ENCODE measurements at places on chromosomes 4 and X.

DNA sequence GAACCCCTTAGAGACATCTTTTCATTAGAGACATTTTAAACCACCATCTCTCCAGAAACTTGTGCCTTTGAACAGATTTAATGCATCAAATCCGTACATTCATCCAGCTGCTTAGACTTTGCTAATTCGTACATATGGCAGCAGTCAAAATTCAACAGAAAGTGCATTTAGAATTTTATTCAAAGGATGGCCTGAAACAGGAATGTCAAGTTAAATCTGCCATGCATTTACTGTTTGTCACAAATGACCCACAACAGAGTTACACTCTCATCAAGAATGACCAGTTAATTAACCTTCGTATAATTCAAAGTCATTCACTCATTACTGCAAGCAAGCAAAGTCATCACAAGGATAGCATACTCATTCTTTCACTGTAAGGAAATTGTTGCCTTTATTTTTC is 284.3 kb downstream of the SLC7A11 start:
- no peak for DNase-seq

DNA sequence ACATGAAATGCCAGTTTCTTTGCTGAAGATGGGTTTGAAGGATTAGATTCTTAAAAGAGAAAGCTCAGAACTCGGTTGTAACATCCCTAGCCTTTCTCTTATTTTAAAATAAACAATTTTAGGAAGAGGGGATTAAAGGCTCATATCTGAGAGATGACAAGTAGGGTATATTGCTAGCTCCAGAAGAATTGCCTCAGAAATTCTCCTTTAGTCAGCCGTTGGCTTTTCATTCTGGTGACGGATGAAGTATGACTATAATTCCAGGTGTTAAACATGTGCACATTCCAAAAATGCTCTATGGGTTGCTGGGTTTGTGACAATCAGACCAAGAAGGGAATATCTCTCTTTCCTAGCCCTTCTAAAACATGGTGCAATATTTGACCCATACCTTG is 17.8 kb downstream of the DKK2 start:
- no peak for DNase-seq

DNA sequence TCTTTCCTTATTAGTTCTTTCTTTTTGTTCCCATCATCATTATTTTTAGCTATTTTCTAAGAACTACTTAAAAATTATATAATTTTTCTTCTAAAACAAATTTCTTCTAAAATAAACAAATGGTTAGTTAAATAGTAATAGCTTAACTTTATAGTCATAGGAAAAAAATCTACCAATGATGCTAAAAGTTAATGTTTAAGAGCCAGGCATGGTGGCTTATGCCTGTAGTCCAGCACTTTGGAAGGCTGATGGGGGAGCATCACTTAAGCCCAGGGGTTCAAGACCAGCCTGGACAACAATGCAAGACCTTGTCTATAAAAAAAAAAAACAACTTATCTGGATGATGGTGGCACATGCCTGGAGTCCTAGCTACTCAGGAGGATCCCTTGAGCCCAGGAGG is 127.1 kb upstream of the ANXA3 start:
- DNase-seq: no peak

GRCh38 chrX:4240541-4241194 is 527.2 kb upstream of the PRKX start:
- DNase-seq: peak; percentile 6

GRCh38 chr4:3771164-3771809 is 5.1 kb downstream of the ADRA2C start:
- DNase-seq: no peak

GRCh38 chr4:112031712-112032328 is 113.4 kb upstream of the FAM241A start:
- DNase-seq: peak; percentile 52

DNA sequence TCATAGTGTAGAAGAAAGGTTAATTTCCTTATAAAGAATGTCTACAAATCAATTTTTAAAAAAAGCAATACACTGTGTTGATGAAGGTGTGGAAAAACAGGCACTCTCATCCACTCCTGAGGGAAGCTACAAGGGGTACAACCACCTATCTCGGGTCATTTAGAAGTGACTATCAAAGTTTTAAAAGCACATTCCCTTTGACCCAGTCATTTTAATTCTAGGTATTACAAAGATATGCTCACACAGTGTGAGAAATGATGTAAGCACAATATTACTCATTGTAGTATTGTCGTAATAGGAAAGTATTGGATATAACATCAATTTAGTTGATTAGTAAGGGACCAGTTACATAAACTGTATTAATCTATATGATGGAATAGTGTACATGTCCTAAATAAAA is 7.4 kb upstream of the HCCS start:
- no peak for DNase-seq

- DNase-seq: no peak
These were observed 98.1 kb upstream of the EGFL6 start for GRCh38 chrX:13471269-13471668.

GRCh38 chrX:16552546-16552945 is 97.4 kb upstream of the S100G start:
- no peak for DNase-seq

DNA sequence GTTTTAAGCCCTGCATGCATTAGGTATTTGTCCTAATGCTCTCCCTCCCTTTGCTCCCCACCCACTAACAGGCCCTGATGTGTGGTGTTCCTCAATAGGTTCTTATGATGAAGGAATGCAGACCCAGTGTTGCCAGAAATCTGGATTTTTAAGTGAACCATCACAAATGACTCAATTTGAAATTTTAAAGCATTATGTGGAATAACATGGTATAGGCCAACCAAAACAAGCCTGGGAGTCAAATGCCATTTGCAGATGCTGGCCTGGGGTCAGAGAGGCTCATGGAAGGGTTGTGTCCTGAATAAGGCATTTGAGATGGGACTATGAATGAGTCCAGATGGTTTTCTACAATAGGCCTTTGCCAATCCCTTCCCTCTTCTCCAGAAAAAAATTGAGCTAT is 179.6 kb downstream of the SHROOM3 start:
- DNase-seq: no peak

DNA sequence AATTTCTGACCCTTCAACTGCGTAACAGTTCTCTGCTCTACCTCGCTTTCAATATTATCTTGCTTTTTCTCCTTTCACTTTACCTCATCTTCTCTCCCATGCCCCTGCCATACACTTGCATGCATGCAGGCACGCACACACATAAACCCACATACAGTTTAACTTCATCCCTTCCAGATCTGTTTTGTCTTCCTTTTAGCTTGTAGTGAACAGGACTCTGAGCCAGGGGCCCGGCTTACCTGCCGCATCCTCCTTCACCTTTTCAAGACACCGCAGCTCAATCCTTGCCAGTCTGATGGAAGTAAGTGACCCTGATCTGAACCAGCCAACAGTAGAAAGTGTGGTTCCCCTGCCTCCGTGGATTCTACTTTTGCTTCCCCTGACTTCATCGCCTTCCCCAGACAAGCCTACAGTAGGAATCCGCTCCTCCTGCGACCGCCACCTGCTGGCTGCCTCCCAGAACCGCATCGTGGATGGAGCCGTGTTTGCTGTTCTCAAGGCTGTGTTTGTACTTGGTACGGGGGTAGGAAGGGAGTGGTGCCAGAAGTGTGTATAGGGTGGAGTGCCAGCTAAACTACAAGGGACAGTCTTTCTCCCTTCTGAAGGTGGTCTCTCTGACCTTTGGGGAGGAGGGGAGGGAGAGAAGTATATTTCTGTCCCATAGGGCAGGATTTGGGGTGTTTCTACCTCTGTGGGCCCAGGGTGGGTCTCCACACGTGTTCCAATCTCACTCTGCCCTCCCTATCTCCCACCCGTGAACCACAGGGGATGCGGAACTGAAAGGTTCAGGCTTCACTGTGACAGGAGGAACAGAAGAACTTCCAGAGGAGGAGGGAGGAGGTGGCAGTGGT is 10.7 kb downstream of the MED12 start:
- DNase-seq: peak; percentile 47

DNA sequence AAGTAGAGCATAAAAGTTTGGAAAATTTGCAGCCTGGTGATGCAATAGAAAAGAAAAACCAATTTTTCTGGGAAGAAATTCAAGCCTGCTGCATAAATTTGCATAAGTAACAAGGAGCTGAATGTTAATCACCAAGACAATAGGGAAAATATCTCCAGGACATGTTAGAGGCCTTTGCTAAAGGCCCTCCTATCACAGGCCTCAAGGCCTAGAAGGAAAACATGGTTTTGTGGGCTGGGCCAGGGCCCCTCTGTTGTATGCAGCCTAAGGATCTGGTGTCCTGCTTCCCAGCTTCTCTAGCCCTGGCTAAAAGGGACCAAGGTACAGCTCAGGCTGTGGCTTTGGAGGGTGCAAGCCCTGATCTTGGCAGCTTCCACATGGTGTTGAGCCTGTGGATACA is 6.2 kb upstream of the RTL3 start:
- no peak for DNase-seq

DNA sequence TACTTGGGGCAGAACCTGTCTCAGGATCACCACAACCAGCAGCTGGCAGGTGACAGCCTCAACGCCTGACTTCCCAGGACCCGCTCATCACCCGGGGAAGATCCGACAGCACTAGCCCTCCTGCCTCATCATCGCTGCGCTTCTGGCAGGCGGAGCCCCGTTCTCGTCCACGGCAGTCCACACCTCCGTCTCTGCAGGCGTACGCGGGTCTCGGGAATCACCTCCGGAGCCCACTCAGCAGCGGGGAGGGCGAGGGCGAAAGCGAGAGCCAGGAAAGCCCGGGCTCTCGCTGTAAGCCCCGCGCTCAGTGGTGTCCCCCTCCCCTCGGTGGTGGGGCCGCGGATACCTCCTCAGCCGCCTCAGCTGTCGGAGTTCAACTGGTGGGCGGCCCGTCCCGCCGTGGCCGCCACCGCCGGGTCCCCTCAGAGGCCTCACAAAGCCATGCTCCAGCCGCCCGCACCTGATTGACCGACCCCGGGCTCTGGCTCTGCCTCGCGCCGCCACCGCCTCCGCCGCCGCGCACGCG is 518 bp upstream of the CNKSR2 start:
- no peak for DNase-seq

DNA sequence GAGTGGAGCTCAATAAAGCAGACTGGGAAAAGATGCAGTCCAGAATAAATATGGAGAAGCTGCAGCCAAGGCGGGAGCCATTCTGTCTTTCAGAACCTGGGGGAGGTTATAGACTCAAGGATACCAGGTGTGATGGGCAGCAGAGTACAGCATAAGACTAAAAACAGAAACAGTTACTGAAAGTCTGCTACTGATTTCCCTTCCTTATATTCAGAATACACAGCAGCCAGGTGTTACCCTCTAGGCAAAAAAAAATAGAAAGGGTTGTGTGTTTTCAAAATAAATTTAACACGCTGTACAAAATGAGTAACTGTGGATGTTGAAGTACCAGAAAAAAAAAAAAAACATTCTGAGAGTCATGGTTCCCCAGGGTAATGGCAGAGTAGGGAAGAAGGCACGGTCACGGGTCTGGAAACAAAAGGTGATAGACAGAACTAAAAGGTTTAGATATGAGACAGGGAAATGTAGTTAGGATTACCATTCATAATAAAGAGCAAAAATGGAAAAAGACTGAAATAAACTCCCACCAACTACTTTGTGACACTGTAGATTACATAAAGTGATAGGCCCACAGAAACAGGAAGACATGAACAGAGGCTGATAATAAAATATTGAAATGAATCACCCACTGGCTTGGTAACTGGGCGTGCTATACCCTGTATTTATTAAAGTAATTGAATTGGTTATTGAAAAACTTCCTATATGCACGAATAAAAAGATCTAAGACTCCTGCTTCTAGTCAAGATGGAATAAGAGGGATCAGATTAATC is 10.8 kb upstream of the HHIP start:
- DNase-seq: no peak

- DNase-seq: no peak
These were observed 344.3 kb downstream of the BCOR start for GRCh38 chrX:39753293-39753996.

DNA sequence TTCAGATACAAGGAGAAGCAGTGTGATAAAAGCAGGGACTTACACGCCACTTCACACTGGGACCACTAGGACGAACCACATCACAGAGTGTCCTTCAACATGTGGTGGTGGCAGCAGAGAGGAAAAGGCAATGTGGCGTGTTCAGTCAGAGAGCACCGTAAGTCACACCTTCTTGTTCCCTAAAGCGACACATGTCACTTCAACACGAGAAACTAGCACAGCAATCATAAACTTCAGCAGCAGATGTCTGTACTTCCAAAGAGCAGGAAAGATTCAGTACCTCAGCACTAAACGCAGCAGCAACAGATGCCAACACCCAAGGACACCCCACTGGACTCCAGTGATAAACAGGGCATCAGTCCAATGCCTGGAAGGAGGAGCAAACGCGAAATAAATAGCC is 96.7 kb downstream of the AREG start:
- DNase-seq: no peak

GRCh38 chrX:7139202-7140081 is 8.1 kb upstream of the STS start:
- DNase-seq: no peak
